ENCODE measurements at places on chromosomes 2 and 18.

DNA sequence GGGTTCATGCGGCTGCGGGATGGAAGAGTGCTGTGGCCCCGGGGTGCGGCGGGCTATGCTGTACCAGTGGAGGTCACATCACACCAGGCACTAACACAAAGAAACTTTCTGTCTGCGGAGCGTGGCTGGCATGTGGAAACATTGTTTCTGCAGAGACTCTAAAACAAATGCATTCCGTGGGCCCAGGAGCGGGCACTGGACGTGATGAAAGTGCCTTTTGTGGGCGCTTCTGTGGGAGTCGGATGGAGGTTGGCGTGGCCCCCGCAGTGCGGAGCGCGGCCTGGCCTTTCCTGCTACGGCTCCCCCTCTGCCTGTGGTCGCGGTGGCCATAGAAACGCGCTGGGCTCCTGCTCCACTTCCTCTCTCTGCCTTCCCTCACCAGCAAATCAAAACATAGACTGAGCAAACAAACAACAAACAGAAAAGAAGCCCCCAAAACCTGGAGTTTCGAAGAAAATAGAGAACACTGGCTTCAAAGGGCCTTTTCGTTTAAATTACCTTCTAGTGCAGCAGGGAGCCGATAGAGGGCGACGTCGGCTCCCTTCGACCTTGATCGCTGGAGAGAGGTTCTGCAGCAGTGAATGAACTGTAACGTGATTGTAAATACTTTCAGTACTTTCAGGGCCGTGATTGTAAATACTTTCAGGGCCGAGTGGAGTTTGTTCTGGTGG is 51.4 kb downstream of the KIF5C start:
- peak; percentile 48 for DNase-seq

DNA sequence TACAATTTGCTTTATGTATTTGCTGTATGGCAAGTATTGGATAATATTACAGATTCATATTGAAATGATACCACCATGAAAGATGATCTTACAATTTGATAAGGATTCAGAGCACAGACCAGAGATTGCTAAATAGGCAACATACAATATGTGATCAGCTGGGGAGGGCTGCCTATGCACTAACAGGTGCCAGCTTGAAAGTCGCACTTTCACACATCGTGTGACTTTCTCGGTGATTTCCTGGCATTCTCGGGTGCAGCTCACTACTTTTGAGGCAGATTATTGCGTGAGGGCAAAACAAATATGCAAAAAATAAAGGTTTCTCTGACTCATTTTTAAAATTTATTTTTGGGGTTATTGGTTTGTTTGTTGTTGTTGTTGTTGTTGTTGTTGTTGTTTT is 36.0 kb downstream of the RBMS1 start:
- no peak for DNase-seq

DNA sequence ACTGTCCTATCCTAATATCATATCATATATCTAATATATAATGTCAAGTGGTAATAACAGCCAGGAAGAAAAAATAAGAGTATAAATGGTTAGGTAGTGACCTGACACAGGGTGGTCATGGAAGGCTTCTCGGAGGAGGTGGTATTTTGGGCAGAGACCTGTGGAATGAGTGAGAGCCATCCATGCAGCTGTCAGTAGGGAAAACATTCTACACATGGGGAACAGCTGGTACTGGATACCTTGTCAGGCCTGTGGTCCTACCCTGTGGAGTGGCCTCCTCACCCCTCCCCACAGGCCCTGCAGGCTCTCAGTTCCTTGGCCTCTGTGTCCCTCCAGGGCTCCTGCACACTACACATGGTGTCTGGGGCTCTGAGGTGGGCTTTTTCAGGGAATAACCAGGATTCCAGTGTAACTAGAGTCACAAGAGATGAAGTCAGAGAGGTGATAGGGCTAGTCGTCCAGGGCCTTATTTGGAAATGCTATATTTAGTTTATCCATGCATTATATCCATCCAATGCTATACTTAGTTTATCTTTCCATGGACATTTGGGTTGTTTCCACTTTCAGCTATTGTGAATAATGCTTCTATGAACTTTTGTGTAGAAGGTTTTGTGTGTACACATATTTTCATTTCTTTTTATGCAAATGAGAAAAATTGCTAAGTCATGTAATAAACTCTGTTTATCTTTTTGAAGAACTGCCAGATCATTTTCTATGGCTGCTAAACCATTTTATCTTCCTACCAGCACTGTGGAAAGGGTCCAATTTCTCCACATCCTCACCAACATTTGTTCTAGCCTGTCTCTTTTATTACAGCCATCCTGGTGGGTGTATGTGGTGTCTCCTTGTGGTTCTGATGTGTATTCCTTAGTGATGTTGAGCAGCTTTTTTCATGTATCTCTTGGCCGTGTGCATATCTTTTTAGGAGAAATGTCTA is 75.6 kb downstream of the TPGS2 start:
- DNase-seq = no peak

GRCh38 chr2:23900541-23901322 is 26.2 kb downstream of the ATAD2B start:
- DNase-seq = no peak

- no peak for DNase-seq
These were observed 152.4 kb downstream of the LRRC30 start for GRCh38 chr18:7383002-7383980.

DNA sequence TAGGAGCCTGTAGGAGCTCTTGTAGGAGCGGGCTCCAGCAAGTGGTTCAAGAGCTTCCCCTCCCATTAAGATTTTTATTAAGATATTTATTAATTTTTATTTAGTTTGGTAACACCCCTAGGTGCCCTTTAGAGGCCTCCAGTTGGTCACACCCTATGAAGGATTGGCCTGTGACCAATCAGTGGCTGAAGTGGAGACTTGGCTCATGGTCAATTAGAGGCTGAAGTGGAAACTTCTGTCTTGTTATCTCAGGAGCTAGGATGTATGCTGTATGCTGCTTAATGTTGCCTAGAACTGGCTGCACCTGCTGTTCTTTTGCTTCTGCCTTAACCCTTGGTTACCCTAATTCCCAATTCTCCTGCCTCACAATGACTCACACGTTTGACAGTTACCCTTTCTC is 48.7 kb downstream of the DHRS9 start:
- no peak for DNase-seq

- no peak for DNase-seq
These were observed 21.9 kb downstream of the CRACDL start for GRCh38 chr2:98913916-98914712.

- no peak for DNase-seq
These were observed 2.5 kb downstream of the MYCN start for GRCh38 chr2:15942711-15943345.

GRCh38 chr18:26635466-26635865 is 87.1 kb upstream of the KCTD1 start:
- DNase-seq = no peak
